Activated naive CD4-positive, alpha-beta T cell (primary cell): ENCODE measurements at places on chromosomes 7 and 10.

DNA sequence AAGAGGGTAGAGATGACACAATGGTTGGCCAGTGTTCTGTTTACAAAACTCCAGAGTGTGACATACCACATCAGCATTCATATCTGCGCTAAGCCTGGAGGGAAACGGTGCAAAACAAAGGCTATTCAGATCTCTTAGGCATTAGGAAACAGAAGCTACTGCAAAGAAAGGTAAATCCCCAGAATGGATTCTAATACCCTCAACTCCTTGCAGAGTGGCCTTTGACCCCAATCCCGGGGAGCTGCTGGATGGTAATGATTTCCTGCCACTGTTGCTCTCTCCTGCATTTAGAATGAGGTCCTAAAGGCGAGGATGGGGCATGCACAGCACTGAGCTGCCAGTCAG lies 65.2 kb downstream of the AOAH start:
- DNase-seq, result no peak

DNA sequence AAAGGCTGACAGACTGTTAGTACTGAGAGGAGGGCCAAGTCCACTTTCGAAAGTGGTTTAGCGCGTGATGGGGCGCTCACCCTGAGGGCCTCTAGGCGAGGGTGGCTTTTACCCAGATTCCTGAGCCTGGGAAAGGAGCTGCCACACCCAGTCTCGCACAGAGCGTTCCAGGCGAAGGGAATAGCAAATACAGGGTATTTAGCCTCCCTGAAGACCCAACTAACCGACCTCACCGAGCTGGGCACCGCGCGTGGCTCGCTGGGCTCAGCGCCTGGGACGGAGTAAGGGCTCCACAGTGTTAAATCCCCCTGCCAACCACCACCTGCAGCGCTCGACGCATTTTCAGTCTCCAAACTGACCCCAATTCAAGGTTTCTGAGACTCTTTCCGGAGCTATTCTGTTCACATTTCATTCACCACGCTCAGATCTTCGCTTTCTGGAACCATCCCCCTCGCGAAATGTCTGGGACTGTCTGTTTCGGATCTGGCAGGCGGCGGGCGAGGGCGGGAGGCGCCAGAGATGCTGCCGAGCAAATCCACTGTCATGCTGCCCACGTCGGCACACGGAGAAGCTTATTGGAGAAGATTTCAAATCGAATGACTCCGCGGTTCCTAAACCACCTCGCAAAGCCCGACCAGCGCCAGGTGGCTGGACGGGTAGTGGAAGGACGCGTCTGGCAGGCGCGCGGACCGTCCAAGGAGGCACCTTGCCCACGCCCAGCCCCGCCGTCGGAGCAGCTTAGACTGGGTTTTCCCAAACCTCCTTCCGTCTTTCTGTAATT lies 1.4 kb upstream of the OSBPL3 start:
- no peak for DNase-seq

DNA sequence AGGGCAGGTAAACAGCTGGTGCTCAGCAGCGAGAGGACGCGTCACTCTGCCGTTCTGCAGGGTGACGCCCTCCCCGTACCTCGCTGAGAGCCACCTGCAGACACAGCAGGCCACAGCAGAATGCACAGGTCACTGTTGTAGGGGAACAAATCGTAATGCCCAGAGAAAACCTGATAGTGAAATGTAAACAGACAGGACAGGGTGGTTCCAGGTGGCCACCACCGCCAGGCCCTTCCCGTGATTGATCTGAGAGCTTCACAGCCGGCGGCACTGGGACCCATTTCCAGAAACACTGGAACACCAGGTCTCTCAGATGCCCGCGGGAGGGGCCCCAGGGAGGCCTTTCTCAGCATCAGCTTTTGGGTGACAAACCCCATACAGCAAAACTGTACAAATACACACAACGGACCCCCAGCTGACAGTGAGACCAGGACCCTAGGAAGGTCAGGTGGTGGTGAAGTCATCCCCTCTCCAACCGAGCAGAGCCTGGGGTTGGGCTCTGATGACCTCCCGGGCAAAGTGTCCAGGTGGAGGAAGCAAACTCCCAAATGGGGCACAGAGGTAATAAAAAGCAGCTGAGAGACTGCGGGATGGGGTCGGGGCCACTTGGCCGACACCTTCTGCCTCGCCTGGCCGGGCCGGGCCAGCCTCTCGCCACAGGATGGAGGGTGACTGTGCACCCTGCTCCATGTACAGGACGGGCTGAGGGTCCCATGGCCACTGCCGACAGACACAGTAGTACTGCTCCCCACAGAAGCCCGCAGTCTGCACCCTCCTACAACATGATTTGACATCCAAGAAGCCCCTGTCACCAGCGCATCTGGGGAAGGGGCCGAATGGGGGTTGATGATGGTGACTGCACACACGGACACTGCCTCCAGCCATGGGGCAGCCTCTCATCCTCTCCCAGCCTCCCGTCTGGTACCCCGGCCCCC lies 4.6 kb downstream of the BHLHA15 start:
- DNase-seq, result no peak

DNA sequence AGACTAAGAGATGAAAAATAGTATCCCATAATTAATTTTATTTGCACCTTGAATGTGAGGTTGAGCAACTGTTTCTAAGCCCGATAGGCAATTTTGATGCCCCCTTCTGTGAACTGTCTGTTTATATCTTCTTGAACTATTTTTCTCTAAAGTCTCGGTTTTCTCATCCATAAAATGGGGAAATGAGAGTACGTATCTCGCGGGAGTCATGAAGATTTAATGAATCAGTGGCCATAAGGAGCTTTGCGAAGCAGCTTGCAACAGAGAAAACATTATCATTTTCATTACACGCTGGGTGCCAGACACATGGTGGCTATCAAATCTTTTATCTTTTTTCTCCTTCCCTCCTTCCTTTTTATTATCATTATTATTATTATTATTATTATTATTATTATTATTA lies 108.1 kb upstream of the CARD11 start:
- DNase-seq, result no peak

DNA sequence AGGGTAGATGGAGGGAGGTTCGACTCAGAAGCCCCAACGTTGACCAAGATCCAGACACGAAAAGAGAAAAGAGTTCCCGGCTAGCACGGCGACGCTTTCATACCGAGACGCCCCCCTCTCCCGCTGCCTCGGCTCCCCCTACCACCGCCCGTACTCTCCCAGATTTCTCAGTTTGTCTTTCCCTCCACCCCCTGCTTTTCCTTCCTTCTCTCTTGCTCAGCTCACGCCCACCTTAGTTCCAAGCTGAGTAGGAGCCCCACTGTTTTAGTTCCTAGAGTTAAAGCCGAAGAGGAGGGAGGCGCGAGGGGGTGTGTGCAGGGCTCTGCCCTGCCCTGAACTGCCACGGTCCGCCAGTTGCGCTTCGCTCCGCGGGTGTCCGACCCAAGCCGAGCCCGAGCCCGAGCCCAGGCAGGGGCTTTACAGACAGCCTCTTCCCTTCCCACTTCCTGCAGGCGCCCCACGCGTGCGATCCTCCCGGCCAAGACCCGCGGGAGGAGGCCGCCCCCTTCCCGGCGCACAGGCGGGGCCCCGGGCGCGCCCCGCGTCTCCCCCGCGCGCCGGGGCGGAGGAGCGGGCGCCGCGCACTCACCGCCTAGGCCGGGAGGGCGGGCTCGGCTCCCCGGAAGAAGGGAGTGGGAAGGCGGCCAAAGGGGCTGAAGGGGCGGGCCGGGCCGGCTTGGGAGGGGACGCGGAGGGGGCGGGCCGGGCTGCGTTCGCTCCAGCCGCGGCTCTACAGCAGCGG lies at the start of gene EPHB6:
EPHB6 (plus strand) TSS at position 705 of the 742 bp plus-strand sequence. CDS start 8,152 bp downstream, outside the sequence.
- DNase-seq, result no peak

DNA sequence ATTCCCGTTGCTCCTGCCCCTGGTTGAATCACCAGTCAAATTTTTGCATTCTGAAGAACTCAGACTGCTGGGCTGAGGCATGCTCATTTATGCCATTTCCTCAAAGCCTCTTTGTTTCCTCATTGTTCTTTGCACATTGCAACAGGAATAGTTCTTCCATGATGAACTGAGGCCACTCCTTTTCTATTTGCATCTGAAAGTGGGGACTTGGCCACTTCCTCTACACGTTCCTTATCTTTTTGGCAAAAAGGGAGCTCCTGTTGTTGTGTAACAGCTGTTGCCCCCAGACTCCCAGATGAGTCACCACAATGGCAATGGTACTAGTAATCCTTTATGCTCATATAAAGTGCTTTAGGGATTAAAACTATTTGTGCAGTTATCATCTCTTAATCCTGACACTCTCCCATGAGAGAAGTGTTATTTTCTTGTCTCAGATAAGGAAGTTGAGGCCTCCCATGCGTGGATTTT lies 20.1 kb upstream of the ITPRID1 start:
- DNase-seq, result no peak

DNA sequence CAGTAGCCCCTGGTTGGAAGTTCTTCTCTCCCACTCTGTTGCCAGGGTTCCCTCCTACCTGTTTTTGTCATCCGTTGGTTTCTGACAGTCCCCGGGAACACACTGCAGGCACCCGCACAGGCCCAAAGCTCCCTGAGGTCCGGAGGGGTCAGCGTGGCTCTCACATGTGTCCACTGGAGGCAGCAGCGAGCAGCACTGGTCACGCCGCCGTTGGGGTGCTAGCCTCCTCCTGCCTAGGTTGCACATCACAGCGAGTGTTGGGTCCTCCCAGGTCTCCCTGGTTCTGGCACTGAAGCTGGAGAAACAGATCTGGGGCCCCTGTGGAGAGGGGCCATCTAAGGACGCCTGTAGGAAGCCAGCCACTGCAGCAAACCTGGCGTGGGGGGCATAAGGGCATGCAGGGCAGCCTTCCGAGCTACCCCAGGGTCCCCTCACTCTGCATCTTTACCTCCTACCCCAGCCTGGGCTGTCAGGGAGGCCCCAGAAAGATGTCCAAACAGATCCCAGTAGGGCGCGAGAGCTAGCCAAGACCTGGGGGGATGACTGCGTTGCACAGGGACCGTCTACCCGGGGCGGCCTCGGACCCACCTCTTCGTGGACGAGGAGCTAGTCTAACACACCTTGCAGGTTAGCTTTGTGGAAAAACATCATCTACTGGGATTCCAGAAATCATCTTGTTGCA lies 28.9 kb downstream of the LRRC27 start:
- DNase-seq, result peak; percentile 14

GRCh38 chr7:112982441-112983063 lies 104.1 kb downstream of the GPR85 start:
- DNase-seq, result no peak

GRCh38 chr7:157410831-157411556 lies 74.2 kb downstream of the DNAJB6 start:
- no peak for DNase-seq

- DNase-seq, result no peak
Measured at GRCh38 chr10:33773253-33773573, 438.7 kb upstream of the NRP1 start.

DNA sequence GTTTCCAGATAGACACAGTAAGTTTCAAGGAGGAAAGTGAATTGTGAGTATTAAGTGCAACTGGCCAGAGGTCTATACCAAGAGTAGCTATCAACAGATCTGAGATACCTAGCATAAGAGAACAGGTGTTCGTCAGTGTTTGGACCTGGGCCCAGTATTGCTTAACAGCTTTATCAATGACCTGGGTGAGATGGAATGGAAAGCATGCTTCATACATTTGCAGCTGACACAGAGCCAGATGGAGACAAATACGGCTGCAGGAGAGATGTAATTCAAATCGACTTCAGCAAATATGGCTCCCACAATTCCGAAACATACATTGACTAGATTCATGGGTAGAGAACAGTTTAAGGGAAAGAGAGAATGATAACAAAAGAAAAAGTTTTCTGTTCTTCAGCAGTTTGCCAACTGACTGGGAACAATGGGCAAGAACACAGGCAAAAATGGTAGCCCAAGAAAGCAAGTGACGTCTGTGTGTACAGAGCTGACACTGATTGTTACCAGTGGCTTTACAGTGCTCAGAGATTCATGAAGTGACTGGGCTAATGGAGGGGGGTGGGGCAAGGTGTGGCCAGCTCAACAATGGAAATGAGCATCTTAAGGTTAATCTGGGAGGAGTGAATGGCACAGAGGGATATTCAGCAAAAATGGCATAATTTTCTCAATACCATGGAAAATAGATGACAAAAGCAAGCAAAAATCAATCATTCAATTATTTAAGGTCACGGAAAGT lies 28.0 kb upstream of the COBL start:
- DNase-seq, result no peak

DNA sequence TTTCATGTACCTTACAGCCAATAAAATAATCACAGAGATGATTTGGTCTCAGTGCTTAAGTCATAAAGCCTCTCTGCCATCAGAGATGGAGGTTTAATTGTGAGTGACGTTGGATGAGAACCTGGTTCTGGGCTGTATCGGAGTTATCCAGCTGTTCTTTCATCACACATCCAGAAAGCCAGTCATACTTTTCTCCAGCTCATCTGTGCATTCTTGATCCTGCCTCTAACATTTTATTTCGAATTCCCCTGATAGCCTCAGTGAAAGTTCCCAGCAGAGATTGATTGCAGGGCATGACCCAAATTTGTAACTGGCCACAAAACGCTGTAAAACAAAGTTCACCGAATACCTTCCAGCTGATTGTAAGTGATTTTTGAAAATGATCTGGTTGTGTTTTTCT lies 212.6 kb upstream of the HABP2 start:
- DNase-seq, result no peak

GRCh38 chr10:26792758-26793495 lies 67.8 kb downstream of the ABI1 start:
- DNase-seq, result no peak

GRCh38 chr10:5466451-5467206 lies 32.7 kb downstream of the CALML5 start:
- DNase-seq, result no peak
